ENCODE measurements at places on chromosomes 16 and 17. TPM values are rescaled to one million over a fixed set of nuclear protein-coding genes. Genes with fewer than 3 reads are reported as not detected.

Gene DPEP3
- 0.29 TPM for total RNA-seq

Gene KRTAP9-4
- total RNA-seq: not detected

DNA sequence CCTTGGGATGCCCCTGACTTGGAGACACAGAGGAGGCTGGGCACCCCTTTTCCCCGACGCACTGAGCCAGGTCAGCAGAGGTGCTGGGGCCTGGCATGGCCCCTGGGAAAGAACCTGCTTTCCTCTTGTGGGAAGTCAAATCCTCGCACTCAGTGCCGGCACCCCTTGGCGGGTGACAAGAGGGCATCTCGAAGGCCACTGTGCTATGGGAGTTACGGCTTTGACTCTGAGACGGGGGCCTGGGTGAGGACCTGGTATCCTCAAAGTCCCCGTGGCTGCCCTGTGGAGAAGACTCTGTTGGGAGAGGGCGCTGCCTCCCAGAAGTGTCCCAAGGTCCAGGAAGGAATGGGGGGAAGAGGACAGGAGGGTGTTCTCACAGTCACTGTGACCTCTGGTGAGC is 117.0 kb downstream of the METRNL start:
- DNase-seq: peak; percentile 15
- H3K36me3 ChIP-seq: no peaks in the 10 kb centered on the region
- peak overlapping the region; percentile 79 for H3K27ac ChIP-seq
- no peaks in the 10 kb centered on the region for H3K27me3 ChIP-seq
- no peak overlapping the region for H3K4me3 ChIP-seq

DNA sequence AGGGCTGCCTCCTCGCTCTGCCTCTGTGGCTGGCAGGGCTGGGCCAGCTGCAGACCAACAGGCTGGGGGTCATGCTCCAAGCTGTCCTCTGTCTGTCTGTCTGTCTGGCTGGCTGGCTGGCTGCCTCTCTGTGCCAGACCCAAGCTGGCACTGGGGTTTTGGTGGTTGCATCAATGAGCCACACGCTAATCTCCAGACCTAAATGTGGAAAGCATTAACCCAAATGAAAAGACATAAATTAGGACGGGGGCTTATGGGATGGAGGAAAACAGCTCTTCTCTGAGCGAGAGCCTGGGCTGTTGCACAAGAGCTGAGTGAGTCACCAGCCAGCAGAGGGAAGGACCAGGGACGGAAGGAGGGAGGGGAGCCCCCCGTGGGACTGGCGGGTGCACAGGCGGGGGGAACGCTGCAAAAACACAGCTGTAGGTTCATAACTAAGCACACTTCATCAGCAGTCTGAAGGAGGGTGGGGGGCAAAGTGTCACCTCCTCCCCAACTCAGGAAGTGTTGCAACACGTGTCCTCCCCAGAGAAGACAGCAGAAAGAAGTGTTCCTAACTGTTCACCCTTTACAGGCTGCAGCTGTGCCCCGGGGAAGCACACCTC is 83.4 kb downstream of the GAS7 start:
- H3K27me3 ChIP-seq: no peaks in the 10 kb centered on the region
- H3K4me1 ChIP-seq: peaks cover 20% of the 10 kb centered on the region
- DNase-seq: peak; percentile 87
- no peak overlapping the region for H3K4me3 ChIP-seq
- H3K36me3 ChIP-seq: no peaks in the 10 kb centered on the region

- H3K36me3 ChIP-seq: no peaks in the 10 kb centered on the region
- no peaks in the 10 kb centered on the region for H3K4me1 ChIP-seq
- no peak overlapping the region for H3K4me3 ChIP-seq
Observed at GRCh38 chr16:9647981-9648701, 534.1 kb downstream of the GRIN2A start.

GRCh38 chr16:968620-969019 is 2.2 kb downstream of the LMF1 start:
- DNase-seq: no peak
- peaks cover 8% of the 10 kb centered on the region for H3K4me1 ChIP-seq
- H3K27me3 ChIP-seq: no peaks in the 10 kb centered on the region
- H3K36me3 ChIP-seq: no peaks in the 10 kb centered on the region
- no peak overlapping the region for H3K4me3 ChIP-seq

DNA sequence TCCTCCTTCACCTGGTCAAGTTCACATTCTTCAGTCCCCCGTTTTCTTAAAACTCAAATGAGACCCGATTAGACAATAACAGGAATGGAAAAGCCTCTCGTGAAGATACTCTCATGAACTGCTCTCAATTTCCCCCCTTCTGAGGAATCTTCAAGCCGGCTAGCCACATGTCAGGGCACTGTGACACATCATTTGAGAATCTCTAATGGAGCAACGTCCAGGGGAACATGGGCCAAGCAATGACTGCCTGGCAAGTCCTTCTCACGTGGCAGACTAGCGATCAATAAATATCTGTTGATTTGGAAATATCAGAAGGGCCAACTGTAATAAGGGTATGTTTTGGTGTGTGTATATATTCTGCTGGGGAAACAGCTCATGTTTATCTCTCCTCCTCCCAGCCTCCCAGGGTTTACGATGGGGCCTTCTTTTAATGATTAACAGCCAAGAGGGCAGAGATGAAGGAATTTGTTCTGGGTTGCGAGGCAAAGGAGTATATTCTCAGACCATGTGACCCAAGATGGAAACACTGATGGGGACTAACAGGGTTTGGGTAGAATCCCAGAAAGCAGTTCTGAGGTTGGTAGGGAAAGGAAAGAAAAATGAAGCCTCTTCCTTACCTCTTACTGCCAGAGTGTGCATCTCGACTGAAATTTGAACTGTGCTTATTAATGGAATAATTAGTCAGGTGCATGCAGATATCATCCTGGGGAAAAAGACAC is 21.4 kb downstream of the TTLL6 start:
- peaks cover 15% of the 10 kb centered on the region for H3K27me3 ChIP-seq
- no peaks in the 10 kb centered on the region for H3K36me3 ChIP-seq
- no peak overlapping the region for H3K27ac ChIP-seq
- no peak for DNase-seq
- no peak overlapping the region for H3K4me3 ChIP-seq

Gene KRT33A
- total RNA-seq: not detected

DNA sequence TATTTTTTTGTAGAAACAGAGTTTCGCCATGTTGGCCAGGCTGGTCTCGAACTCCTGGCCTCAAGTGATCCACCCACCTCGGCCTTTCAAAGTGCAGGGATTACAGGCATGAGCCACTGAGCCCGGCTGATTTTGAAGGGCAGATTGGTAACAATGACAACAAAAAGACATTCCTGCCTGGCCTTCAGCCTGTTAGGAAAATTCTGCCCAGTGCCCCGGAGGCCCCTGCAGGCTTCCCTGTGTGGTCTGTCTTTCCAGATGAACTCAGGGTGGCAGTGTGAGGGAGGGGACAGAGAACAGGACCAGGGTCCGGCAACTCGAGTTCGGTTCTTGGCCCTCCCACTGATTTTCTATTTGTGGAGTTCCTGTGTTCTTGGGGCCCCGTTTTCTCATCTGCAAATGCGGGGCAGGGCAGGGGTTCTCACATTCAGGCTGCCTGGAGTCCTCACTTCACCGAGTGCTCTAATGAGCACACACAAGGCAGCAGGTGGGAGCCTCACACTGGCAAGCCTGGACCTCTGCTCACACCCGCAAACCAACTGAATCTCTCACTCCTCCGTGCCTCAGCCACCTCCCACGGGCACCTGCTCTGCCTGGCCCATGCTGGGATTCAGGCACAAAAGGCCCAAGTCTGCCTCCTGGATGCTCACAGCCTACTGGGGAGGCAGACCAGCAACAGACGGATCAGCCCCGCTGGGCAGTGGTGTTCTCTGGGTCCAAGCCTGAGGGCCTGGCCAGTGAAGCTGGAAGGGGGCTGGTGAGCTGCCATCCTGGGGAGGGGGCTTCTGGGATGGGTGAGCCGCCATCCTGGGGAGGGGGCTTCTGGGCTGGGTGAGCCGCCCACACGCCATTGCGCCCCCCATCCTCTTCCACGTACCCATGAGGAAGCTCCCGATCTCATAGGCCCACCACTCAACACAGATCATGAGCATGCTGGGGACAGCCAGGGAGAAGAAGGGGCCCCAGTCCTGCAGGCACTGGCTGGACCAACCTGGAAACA is 10.3 kb downstream of the SLC47A2 start:
- no peaks in the 10 kb centered on the region for H3K27me3 ChIP-seq
- peak overlapping the region; percentile 70 for H3K27ac ChIP-seq
- no peaks in the 10 kb centered on the region for H3K36me3 ChIP-seq
- no peak overlapping the region for H3K4me3 ChIP-seq

DNA sequence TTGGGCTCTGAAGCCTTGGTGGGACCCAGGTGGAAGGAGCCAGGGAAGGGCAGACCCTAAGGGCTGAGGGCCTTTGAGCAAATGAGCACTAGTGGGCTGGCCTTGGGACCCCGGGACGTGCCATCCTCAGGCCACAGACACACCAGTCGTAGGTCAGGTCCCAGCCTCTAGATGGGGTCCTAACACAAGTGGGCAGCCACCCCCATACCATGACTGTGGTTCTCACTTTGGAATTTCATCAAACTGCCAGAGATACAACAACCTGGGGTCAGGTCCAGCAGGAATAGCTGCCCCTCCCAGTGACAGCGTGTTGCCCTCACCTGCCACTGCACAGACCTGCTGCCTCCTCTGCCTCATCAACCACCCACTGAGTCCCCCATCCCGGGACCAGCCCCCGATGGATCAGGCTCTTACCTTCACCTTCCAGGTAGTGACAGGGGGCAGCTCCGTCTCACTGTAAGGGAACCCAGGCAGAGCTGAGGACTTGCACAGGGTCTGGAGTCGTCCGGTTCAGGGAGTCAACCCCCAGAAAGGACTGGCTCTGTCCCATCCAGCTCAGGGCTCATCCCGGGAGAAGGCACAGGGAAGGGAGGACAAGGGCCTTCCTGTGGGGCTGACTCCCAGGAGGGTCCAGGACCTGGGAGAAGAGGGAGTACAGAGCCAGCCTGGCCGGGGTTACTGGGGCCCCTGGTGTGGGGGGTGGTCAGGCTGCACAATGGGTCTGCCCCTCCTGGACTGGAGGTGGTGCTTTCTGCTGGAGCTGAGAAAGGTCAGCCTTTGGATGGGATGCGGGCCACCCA is 40.0 kb downstream of the LGALS9 start:
- H3K27me3 ChIP-seq: no peaks in the 10 kb centered on the region
- DNase-seq: no peak
- H3K36me3 ChIP-seq: no peaks in the 10 kb centered on the region
- no peaks in the 10 kb centered on the region for H3K4me1 ChIP-seq
- no peak overlapping the region for H3K4me3 ChIP-seq
- H3K27ac ChIP-seq: no peak overlapping the region

GRCh38 chr16:48014349-48015135 is 141.3 kb downstream of the ABCC12 start:
- H3K27me3 ChIP-seq: no peaks in the 10 kb centered on the region
- no peak for DNase-seq
- H3K4me3 ChIP-seq: no peak overlapping the region
- H3K4me1 ChIP-seq: no peaks in the 10 kb centered on the region
- H3K27ac ChIP-seq: no peak overlapping the region

DNA sequence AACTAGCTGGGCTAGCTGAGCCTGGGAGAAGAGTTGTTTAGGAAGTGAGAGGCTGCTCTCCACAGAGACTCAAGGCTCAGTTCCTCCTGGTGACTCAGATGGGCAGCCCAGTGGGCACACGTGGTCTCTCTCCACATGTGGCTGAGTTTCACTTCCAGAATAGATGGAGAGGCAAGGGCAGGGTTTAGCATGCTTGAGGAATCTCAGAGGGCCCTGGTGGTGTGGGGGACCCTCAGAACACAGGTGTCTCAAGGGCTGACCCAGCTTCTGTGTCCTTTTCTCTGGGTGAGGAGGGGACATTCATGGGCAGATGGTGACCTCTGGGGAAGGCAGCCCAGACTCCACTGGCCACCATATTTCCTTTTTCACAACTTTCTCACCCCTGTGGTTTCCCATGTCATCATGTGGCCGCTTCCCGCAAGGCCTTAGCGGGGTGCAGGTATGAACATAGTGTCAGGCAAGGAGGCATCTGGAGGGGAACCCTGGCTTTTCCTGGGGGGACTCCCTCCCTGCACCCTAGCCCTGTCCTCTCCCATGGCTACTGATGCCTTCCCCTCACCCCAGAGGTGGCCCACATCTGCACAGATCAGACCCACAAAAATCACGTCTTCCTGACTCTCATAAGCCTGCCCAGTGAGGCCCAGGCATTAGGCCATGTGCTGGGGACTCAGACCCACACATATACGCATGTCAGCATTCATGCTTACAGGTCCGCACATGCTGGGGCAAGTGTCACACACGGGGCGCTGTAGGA is 3.3 kb downstream of the GRN start:
- H3K4me1 ChIP-seq: no peaks in the 10 kb centered on the region
- H3K27me3 ChIP-seq: no peaks in the 10 kb centered on the region
- H3K4me3 ChIP-seq: no peak overlapping the region

DNA sequence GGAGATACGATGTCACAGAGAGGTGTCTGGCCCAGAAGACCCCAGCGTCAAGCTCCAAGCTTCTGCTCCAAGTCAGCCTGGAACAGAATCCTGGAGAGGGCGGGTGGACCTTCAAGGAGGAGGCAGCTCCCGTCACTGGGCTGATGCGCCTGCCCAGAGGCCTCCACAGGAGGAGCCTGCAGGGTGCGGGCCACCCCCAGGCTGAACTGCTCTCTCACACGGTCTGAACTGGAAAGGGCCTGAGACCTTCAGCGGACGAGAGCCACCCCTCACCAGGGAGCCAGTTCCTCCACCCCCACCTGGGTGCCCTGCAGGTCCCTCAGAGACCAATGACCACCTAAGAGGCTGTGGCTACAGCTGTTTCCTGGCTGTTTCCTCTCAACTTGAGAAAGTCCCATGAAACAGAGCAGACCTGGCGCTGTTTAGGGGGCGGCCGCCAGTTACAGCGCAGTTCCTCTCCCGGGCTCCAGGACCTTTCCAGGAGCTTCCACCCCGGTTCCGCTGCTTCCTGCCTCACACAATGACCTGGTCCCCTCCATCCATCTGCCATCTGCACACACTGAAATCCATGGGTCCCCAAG is 36.0 kb upstream of the KLHDC4 start:
- H3K36me3 ChIP-seq: no peaks in the 10 kb centered on the region
- no peaks in the 10 kb centered on the region for H3K27me3 ChIP-seq
- H3K4me1 ChIP-seq: no peaks in the 10 kb centered on the region
- no peak for DNase-seq
- H3K27ac ChIP-seq: no peak overlapping the region
- H3K4me3 ChIP-seq: no peak overlapping the region

Data from breast epithelium (tissue), 4 donors.